ENCODE measurements at places on chromosomes 2 and 18.

GRCh38 chr2:43268066-43268953 lies 41.9 kb upstream of the ZFP36L2 start:
- DNase-seq: no peak

DNA sequence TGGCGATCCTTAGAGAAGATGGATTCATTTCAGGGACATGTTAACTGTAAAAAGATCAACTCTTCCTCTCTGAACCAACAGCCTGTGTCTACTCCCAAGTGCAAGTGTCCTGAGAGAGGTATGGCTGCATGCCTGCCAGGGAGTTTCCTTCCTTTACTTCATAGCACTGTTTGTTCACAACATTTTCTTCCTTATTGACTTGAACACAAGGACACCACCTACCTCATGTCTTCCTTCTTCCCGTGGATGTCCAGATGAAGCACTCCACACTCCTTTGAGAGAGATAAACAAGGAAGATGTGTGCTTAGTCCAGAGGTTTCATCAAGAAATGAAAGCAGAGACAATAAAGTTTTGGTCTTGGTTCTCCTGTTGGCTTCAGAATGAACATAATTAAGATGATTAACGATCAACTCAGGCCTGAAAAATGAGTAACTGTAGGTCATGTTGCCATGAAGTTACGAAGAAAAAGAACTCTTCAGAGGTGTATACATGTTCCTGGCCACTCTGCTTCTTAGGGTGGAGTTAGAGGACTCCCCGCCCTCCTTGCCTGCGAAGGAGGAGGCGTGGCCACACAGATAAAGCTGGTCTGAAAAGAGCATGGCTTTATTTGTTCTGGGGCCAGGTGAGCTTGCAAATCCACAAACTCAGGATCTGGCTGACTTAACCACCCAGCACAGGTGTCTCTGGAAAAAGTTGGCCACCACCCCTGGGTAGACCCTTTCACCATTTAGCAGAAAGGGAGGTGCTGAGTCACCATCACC lies 155.0 kb upstream of the KCTD1 start:
- no peak for DNase-seq

DNA sequence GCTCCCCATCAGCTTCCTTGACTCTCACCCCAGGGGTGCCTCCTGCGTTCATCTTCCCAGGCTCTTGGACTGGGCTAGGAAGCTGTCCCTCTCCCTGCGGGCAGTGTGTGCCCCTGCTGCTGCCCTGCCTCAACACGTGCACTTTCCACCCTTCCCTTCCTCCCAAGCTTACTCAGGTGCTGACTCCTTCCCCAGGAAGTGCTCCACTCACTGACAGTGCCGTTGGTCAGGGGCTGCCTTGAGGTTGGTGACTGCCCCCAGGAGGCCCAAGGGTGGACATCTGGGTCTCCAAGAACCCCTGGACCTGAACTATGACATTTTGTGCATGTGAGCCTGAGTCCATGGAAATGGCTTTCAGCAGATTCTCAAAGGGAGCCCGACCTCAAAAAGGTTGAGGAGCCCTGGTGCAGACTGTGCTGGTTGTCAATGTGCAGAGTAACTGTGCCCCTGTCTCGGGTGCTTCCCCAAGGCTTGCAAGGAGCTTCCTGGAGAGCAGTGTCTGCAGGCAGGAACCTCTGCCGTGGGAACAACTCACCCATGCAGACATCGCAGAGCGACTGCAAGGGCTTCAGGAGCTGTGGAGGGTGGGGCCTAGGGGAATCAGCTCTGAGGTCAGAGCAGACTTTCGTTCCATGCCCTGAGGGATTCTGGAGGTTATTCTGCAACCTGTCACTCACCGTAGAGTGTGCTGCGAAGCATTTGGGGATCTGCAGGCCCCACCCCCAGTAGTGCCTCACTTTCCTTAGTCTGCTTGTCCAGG lies 116.5 kb upstream of the MCFD2 start:
- DNase-seq: no peak

DNA sequence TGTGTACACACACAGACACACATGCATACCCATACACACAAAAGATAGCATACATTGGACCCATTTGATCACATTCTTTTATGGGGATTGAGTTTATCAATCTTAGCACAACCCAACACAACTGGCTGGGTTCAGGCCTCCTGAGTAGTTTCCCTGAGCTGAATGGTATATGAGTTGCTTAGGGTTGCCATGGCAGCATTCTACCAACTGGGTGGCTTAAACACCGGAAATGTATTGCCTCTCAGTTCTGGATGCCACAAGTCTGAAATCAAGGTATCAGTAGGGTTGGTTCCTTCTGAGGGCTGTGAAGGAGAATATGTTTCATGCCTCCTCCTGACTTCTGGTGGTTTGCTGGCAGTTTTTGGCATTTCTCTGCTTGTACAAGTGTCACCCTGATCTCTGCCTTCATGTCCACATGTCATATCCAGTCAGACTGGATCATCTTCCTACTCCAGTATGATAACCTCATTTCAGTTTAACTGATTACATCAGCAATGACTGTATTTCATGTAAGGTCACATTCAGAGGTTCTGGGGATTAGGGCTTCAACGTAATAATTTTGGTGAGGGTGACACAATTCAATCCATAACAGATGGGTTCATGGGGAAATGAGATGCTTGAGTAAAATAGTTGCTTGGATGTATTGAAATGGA lies 212.7 kb downstream of the KCNE4 start:
- DNase-seq: no peak

DNA sequence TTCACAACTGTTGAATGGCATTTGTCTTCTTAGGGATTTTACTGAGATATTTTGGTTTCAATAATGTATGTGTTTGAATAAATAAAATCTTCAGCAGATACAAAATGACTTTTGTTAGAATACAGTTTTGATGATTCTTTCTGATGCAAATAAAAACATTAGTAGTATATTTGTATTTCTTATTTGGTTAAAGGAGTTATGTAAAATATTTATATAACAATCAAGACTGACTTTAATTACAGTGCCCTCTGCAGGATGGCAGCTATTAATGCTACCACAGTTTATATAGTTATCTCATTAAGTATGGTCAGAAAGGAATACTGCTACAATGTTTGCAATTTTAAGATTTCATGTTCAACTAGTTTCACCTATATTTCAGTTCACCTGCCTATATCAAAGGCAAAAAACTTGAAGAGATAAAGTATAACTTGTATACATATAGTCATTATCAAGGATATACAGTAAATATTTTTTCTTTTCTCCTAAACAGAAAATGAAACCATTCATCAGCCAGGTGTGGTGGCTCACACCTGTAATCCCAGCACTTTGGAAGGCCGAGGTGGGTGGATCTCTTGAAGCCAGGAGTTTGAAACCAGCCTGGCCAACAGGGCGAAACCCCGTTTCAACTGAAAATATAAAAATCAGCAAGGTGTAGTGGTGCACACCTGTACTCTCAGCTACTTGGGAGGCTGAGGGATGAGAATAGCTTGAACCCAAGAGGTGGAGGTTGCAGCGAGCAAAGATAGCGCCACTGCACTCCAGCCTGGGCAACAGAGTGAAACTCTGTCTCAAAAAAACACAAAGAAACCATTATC lies 19.8 kb downstream of the ARL5A start:
- no peak for DNase-seq

DNA sequence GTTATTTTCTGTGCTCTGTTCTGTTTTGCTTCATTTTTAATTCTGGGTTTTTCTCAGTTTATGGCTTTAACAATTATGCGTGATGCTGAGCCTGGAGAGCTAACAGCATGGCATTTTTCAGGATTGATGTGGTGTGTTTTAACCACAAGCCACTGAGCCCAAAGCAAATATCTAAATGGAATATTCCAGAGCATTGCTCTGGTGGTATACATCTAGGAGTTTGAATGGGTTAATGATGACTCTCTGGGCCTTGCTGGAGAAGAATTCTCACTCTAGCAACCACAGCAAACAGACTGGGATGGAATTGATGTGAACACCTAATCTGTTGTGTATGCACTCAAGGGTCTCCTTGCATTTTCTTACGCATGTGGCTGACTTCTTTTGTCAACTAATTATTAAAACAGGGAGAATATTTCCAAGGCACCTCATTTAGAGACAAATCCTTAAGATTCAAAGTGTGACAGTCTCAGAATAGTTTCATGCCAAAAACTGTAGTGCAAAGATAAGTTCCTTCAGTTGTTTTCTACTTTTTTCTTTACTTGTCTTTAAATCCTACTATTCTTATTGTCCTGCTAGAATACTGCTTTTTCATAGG lies 164.0 kb downstream of the DTNA start:
- DNase-seq: no peak

GRCh38 chr2:62372824-62373223 lies 133.2 kb downstream of the TMEM17 start:
- no peak for DNase-seq

GRCh38 chr18:60838677-60839076 lies 466.1 kb upstream of the MC4R start:
- DNase-seq: no peak

DNA sequence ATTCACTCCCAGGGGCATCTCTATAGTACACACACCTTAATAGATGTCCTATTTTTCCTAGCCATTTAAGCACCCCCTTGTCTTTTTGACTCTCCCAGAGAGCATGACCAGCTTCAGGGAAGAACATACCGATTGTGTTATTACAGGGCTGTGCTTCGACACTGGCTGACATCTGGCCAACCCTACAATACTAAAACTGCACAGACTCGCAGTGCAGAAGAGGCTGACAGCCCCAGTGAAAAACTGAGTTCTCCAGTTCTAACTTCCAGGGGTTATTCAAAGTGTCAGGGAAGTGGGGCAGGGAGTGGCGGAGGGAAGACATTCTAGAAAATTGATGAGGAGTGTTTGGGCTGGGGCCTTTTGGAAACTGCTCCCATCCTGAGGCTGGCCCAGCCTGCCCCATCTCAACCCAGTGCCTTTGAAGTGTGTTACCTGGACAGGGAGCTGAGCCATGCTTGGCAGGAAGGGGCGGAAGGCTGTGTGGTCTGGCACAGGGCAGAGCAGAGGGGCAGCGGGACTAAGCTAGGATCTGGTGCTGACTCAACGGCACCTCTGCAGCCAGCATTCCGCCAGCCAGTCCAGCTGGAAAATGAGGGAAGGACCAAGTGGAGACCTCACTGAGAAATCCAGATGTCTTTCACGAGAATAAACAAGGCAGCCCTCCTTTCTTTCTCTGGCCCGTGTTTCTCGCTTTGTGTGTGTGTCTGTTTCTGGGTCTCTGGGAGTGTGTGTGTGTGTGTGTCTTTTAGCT lies 15.4 kb upstream of the IGFBP5 start:
- DNase-seq: peak; percentile 90

GRCh38 chr18:50847192-50847591 lies 27.4 kb upstream of the MRO start:
- DNase-seq: no peak

GRCh38 chr2:216583606-216584005 lies 49.6 kb upstream of the IGFBP2 start:
- DNase-seq: no peak

- no peak for DNase-seq
These were observed 47.8 kb upstream of the CREB1 start for GRCh38 chr2:207481924-207482323.

All from left hindlimb (tissue), 1 donor.